ENCODE measurements at places on chromosomes 11 and 22.

DNA sequence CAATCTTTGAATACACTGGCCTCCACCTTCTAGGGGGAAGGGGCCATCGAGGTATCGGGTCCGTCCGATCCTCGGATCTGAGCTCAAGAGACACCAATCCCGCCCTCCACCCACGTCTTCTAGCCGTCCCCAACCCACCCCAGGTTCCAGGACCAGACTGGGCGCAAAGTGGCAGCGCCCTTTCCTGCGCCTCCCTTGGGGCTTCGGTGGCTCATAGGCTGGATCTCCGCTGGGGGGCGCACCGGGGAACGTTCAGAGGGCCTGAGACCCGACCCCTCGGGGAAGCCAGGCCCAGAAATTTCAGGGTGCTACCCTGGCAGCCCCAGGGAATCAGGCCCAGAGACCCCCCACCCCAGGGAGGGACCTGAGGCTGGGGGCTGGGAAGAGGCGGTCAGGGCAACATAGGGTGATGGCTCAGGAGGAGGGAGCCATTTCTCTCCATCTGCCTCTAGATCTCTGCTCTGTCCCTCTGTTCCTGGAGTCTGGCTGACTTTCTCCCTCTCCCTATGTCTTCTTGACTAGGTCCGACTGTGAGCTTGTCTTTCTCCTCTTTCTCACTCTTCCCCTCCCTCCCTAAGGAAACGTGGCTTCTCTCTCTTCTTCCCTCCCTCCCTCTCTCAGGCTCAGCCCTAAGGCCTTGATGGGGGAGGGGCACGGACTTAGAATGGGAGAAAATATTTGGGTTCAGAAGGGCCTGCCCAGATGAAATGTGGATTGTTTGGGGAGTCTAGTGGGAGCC lies 1.1 kb downstream of the CREB3L1 start:
- no peak for DNase-seq

DNA sequence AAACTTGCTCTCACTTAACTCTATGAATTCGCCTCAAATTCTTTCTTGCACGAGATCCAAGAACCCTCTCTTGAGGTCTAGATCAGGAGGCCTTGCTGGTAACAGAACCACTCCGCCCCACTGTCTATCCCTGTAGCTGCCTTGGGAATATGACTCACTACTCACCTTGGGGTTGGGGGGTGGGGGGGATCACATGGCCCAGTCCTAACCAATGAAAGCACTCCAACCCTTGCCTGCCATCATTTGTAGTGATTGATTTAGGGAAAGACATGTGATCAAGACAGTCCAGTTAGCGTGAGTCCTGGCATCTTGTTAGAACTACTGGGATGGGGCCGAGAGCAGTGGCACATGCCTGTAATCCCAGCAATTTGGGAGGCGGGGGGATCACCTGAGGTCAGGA lies 4.8 kb upstream of the MRTFA start:
- no peak for DNase-seq

DNA sequence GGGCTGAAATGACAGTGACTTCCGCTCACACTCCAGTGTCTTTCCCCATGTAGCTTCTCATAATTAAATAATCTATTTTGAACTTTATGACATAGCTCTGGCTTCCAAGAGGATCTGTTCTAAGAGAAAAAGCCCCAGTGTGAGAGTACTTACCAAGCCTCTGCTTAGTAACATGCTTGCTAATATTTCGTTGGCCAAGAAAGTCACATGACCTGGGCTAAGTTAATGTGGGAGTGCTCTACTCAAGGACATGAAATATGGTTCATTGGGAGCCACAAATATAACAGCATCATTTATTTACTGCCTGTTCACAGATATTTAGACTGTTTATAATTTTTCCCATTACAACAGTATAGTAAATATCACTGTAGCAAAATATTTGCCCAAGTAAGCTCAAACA lies 42.5 kb downstream of the CCDC73 start:
- DNase-seq, result no peak

DNA sequence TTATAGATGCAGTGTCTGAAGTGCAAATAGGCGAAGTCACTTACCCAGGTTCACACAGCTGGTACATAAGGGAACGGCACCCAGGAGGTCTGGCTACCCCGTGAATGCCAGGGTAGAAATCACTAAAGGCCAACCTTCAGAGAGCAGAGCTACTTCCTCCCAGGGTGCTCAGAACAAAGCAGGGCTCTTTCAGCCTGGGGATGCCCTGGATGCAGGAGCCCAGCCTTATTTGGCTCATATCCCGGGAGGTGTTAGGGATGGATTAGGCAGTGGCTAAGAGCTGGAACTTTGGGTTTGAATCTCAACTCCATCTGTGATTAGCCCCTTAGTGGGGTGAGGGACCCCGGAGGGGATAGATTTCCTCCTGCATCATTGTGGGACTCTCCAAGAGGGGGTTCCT lies 33.1 kb upstream of the ASPHD2 start:
- DNase-seq, result no peak

DNA sequence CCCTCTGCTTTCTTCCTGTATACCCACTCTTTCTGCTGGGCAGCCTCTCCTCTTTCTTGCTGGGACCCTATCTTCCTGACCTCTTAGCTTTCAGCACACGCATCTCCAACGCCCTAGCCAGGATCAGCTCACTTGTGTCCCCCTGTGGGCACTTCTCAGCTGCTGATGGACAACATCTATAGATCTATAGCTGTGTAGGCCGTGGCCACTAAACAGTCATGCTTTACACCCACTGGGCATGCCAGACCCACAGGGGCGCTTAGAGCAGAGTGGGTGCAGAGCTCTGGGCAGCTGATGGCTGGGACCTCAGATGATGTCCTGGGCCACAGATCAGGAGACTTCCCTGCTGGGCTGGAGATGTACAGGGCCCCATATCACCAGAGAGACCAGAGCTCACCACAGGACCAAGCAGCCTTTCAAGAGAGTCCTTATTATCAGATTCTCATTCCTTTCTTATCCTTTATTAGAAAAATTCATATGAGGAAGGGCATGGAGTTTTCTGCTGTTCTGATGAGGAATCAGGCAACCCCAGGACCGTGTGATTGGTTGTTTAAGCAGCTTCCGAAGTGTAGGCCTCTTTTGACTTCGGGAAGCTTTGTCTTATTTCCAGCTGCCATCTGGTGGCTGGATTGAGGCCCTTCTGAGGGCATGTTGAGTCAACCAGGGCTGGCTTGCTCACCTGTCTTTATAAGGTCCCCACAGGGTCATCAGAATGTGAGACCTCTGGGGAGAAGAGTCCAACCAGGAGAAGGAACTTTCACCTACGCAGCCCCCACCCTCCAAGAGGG lies 60.5 kb downstream of the OSBP2 start:
- peak; percentile 47 for DNase-seq

- DNase-seq, result no peak
Measured at GRCh38 chr11:59756558-59756840, 1.3 kb downstream of the STX3 start.

GRCh38 chr11:102293873-102294601 lies 23.2 kb upstream of the BIRC3 start:
- DNase-seq, result no peak

DNA sequence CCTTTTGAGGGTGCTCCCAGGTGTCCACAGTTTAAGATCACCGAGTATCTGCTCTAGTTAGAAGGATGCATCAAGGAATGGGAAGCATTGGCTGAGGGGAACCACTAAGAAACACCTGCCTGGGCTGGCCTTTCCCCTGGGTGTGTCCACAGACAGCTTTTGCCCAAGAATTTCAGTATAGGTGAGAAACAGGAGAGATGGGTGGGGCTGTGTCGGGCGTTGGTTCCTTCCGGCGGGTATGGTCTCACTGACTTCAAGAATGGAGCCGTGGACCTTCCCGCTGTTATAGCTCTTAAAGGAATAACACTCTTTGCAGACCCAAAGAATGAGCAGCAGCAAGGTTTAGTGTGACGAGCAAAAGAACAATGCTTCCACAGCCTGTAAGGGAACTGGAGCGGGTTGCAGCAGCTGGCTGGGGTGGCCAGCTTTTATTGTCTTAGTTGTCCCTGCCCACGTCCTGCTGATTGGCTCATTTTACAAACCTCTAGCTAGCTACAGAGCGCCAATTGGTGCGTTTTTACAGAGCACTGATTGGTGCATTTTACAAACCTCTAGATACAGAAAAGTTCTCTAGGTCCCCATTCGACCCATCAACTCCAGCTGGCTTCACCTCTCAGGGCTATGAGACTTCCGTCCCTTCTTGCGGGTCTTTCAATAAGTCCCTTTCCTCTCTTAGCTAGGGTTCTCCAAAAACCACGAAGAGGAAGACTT lies 2.4 kb downstream of the FADS1 start:
- no peak for DNase-seq

- DNase-seq, result no peak
Measured at GRCh38 chr11:66986178-66986545, 11.1 kb downstream of the C11orf86 start.

GRCh38 chr11:86582898-86583297 lies 89.5 kb downstream of the ME3 start:
- no peak for DNase-seq

DNA sequence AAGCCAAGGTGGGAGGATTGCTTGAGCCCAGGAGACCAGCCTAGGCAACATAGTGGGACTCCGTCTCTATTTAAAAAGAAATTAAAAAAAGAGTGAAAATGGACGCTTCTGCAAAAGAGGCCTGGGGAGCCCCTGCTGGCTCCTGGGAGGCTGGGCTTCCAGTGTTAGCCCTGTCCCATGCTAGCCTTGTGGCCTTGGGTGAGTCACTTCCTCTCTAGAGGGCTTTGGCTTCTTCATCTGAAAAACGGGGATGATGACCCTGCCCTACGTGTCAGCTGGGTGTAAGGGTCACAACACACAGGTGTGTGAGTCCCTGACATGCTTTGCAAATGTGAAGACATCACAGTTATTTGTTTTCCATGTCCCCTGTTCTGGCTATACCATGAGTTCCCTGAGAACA lies 32.8 kb downstream of the FAM227A start:
- no peak for DNase-seq

- no peak for DNase-seq
Measured at GRCh38 chr11:63710476-63711217, 29.3 kb downstream of the RTN3 start.

- DNase-seq, result no peak
Measured at GRCh38 chr11:59787255-59787588, 23.4 kb downstream of the MRPL16 start.

GRCh38 chr11:69797156-69797555 lies 22.0 kb upstream of the FGF4 start:
- no peak for DNase-seq

- no peak for DNase-seq
Measured at GRCh38 chr11:86688398-86689179, 16.2 kb upstream of the ME3 start.

DNA sequence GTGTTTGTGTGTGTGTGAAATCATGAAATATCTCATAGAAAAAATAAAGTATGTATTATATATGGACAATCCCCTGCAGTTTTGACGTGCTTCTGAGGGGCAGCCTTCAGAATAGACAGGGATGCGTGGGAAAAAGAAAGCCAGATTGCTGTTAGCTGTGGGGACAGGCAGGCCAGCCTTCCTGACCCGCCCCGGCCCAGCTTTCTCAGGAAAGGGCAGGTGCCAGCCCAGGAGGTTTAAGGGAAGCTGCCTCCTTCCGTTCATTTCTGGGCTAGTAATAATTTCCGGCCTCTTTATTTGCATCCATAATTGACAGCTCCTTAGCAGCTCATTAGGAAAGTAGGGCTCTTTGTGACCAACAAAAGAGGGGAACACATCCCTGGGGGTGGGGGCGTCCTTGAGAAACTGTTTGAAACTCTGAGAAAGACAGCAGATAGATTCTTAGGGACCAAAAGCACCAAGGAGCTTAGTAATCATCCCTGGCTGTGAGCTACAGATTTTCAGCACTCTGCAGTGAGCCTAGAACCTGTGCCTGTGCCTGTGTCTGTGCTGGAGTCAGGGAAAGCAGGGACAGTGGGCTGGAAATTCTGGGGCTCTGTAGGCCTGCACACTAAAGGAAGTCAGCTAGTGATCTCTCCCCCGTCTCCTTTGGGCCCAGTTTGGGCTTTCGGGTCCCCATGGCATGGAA lies 632.9 kb upstream of the CADM1 start:
- no peak for DNase-seq

DNA sequence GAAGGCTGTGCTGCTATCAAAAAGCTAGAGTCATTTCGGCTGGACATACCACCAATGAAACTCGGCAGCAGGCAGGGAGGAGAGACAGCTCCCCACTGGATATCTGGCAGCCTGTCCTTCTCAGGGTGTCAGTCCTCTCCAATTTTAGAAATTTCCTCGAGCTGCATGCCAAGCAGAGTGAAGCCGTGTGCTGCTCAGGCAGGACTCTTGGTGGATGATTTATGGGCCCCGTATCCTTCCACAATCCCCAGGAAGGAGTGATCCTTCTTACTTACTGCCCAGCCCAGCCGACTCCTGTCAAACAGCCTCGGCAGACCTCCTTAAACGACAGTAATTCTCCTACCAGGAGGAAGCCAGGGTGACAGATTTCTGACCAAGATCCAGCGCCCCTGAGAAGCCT lies 410.4 kb downstream of the TENM4 start:
- no peak for DNase-seq

DNA sequence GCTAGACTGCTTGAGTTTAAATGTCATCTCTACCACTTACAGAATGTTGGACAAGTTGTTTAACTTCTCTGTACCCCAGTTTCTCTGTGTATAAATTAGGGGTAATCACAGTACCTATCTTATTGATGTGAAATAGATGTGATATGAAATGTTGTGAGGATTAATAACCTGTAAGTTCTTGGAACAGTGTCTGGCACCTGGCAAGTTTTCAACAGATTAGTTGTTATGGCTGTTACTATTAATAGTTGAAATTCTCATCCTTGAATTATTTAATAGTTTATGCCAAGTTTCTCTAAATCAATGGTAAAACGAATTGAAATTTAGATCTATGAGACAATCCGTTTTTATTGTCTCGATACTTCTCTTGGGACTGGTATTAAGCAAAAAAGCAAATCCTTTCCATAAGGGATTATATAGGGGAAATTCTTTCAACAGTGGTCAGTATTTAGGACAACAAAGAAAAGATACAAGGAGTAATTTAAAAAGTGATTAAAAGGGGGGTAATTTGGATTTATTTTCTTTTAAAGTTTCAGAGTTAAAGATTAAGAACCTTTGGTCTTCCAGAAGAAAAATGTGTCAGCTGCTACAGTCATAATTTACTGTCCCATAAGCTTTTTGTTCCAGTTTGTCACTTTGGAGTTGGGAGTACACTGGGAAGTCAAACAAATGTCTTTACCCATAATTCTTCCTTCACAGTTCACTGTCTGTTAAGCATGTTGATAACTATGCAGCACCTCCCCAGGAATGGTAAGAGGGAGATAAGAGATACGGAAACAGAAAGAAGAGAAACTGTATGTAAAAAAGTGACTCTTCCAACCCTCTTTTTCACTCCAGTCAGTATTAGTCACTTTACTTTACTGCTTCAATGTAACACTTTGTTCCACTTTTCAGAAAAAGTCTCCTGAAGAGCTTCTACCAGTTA lies 13.2 kb downstream of the PDE3B start:
- no peak for DNase-seq

DNA sequence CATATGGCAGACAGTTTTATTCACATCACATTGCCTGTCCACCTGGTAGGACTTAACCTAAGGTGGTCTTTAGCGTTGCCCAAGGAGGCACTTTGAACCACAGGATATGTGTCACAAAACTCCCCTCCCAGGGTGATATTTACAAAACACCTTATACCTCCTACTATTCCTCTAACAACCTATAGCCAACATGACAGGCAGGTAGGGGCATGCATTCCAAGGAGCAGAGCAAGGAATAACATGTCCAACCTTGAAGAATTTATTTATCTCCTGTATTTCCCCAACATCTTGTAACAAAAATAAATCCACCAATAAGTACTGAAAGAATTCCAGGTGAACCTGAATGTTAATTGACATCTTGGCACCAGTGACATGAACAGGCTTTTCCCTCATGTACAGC lies 60.5 kb downstream of the SVIP start:
- DNase-seq, result no peak
